ENCODE measurements at places on chromosomes 6 and 20.

DNA sequence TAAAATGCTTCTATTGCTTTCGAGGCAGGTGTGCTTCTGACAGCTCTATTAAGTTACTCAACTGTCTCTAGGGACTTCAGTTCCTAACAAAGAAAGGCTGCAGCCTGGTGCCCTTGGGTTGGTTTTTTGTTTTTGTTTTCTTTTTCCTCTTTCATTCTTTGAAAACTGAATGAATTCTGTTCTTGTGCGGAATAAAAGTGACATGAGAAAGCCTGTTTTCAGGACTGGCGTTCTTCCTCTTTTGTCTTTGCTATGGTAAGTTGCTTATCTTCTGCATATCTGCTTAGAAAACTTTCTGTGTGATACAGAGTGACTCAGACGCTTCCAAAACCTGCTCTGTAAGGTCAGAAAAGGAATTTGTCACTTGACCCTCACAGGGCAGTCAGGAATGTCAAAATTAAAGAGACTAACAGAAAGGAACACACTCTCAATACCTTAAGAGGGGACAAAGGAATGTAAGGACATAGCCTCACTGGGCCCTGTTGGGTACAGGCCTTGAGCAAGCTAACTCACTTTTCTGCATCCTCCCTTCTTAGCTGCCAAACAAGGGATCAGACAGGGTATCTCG lies 56.2 kb upstream of the NHSL1 start:
- DNase-seq = no peak

GRCh38 chr6:130395164-130395563 lies 29.3 kb downstream of the TMEM200A start:
- no peak for DNase-seq

GRCh38 chr6:114135363-114135971 lies 164.5 kb upstream of the HDAC2 start:
- no peak for DNase-seq

- no peak for DNase-seq
These were observed 63.1 kb upstream of the UNC93A start for GRCh38 chr6:167227984-167228383.

DNA sequence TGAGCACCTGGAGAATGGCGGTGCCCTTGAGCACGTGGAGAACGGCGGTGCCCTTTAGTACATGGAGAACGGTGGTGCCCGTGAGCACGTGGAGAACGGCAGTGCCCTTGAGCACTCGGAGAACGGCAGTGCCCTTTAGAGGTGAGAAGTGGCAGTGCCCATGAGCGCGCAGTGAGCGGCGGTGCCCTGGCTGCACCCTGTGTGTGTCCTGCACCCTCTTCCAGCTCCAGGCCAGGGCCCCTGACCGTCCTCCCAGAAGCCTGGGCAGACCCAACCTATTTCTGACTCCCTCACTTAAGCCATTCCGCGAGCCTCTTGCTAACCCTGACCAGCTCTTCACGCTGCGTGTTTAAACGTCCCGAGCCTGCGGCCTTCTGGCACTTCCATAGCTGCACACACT lies 151.3 kb downstream of the DLL1 start:
- no peak for DNase-seq

DNA sequence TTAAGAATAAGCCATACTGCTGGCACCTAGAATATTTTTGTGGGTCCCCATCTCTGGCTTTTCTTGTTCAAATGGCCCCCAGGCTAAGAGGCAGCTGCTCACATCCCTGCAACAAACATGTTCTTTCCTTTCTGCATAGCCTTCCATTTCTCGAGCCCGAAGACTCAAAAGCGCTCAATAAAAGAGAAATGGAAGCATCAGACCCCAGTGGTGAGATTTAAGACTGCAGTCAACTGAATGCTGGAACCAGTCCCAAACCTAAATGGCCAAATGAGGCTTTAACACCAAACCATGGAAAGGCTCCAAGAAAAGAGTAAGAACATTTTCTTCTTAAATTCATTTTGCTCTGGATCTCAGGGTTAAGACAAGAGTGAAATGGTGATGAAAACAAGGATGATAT lies 122.1 kb upstream of the TRAF3IP2 start:
- no peak for DNase-seq

GRCh38 chr6:5308066-5308465 lies 46.8 kb downstream of the FARS2 start:
- DNase-seq = no peak

- DNase-seq = peak; percentile 34
These were observed 5.8 kb downstream of the BTN3A3 start for GRCh38 chr6:26445934-26446667.

GRCh38 chr6:89966228-89966544 lies 71.9 kb downstream of the GJA10 start:
- no peak for DNase-seq

DNA sequence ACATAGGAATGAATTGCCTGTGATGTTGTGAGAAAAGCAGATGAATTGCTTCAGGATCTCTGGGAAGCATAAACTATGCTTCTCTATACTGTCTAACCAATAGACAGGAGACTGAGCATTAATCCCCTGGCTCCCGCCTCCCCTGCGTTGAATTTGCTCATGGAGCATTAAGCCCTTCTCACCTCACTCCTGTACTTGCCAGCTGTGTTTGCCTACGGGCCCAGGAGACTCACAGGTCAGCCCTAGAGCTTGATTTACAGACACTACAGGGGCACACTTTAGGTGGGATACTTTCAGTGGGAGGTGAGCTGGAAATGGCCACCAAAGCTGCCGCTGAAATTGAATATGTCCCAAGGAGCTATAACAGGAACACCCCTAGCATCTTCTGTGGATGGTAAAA lies 418.7 kb downstream of the CBLN4 start:
- no peak for DNase-seq

GRCh38 chr6:106608080-106608668 lies 21.1 kb downstream of the RTN4IP1 start:
- DNase-seq = peak; percentile 18

- no peak for DNase-seq
These were observed 609 bp downstream of the L3MBTL1 start for GRCh38 chr20:43508106-43508505.

DNA sequence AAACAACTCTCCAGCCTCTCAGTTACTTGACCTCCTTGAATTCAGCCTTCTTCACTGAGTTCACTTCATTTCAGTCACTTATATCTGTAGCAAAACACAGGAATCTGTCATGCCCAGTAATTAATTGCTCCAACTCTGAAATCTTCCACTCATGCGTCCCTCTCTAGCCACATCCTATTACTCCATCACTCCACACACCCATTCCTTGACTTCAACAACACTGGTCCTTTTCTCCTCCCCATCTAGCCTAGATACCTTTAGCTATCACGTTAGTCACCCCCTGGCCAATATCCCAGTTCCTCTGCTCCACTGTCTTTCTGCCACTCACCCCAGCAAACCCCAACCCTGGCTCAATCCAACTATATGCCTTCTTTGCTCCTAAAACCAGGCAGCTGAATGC lies 7.7 kb downstream of the ZHX3 start:
- no peak for DNase-seq

DNA sequence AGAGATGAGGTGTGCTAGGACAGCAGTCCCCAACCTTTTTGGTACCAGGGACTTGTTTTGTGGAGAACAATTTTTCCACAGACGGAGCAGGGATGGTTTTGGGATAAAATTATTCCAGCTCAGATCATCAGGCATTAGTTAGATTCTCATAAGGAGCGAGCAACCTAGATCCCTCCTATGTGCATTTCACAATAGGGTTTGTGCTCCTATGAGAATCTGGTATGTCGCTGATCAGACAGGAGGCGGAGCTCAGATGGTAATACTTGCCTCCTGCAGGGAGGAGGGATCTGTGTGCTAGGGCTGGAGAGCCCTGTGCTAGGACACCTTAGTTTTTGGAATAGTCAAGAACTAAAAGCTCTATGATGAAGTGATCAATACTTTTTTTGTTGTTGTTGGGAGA lies 2.5 kb downstream of the SMIM13 start:
- no peak for DNase-seq

DNA sequence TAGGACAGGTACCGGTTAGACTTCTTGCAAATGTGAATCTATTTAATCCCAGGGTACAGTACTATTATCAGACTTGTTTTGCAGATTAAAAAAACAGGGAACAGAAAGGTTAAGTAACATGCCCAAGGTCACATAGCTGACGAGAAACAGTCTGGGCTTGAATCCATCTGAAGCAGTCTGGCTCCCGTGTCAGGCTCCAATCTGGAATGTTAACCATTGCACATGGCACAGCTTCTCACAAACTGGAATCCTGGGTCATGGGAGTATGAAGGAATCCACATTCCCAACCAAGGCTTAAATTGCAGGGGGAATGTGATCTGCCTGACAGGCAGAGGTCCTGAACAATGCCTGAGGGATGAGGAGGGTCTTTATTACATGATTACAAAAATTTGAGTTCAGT lies 187.5 kb upstream of the SPTLC3 start:
- no peak for DNase-seq

DNA sequence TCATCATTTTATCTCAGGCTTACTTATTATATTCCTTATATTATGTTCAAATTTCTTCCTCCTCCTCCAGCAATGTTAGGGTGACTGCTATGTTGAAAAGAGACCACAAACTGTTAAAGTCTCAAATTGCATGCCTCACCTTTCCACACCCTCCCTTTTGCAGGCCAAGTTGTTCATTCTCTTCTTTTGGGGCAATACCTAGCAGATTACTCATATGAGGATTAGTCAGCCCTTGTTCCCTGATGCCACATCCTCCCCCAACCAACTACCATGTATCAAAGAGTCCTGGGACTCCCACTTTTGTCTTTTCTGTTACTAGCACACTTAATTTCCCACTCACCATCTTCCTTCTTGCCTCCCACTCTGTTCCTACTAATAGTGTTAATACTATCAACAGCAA lies 434.7 kb downstream of the BCKDHB start:
- DNase-seq = no peak

DNA sequence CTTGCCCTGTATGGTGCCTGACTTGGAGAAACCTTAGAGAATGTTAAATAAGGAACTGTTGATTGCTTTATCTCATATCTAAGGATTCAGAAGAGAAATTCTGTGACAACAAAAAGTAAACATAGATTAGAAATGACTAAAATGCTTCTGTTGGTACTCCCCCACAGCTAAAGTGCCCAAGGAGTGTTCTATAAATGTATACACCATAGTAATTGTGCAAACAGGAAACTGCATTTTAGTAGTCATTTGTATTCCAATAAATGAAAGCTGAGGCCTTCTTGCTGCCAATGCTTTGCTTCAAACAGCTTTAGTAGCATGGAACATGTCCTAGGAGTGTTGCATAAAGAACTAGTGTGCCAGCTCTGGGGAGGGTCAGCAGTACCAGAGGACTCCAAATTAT lies 343.7 kb upstream of the IRAK1BP1 start:
- no peak for DNase-seq

DNA sequence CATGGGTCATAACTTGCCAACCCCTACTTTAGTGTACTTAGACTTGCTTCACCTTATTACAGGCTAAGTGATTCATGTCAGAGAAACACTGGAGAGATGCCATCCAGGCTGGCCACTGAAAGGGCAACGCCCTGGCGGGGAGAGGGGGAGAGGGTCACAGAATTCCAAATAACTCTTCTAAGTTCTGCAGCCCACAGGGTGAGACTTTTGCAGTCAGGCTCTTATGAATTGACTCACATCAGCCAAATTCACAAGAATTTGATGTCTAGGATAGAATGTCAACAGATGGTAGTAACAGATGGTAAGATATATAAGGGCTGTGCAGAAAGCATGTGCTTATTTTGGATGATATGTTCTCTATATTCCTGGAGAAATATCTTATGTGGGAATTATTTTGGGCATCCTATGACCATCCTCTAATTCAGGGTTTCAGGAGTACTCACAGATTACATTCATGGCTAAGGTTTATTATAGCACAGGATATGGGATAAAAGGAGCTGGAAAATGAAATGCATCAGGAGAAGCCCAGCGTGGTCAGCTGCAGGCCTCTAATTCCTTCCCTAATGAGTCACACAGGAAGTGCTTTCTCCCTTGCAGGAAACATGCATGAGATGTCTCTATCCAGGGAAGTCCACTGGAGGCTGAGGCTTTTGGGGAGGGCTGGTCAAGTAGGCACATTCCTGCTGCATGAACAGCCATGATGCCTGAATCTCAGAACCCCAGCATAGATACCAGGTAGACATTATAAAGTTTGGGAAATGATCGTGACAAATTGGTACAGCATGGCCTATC lies 58.7 kb upstream of the RIN2 start:
- DNase-seq = no peak

GRCh38 chr6:11885159-11885558 lies 106.6 kb upstream of the ADTRP start:
- no peak for DNase-seq

- DNase-seq = no peak
These were observed 244.8 kb downstream of the DLL1 start for GRCh38 chr6:170045981-170046667.

All from GM12892 (cell line).